Progenitor cell of endocrine pancreas (in vitro differentiated cells): ENCODE measurements at places on chromosomes 5 and 9.

GRCh38 chr5:170434966-170435605 lies 45.9 kb upstream of the KCNMB1 start:
- peak; percentile 54 for DNase-seq

DNA sequence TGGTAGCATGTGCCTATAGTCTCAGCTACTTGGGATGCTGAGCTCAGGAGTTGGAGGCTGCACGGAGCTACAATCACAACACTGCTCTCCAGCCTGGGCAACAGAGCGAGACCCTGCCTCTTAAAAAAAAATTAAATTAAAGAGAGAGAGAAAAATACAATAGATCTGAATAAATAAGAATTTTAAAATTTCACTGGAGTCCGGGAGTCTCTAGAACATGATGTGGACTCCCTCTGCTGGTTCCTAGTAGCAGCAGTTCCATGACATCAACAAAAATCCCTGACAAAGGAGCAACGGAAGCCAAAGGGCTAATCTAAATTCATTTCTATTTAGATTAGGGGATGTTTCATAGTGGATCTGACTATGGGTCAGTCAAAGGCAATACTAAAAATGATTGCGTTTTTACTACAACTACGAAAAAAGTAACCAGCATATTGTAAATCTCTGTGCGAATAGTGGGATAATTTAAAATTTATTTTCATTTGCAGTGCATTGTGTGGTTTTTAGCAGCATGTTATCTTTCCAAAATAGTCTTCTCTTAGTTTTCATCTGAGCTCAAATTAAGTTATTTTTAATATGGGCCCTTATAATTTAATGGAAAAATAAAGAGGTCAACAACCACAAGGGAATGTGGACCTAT lies 6.7 kb downstream of the INIP start:
- no peak for DNase-seq

DNA sequence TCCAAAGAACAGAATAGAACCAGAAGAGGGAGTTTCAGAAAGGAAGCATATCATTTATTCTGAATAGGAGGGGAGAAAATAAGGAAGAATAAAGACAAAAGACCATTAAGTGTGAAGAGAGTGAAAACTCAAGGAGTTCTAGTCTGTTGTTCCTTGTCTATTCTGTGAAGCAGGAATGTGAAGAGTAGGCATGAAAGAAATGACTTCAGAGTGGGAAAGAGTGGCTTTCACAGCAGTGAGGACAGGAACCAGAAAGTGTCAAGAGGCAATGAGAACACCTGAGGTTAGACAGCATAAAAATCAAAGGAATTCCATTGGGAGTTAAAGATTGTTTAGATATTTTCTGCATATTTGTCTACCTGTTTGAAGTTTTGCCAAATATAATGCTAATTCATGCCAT lies 768.8 kb upstream of the GRAMD2B start:
- no peak for DNase-seq

- no peak for DNase-seq
These were observed 338.0 kb downstream of the SEMA5A start for GRCh38 chr5:9207817-9208418.

DNA sequence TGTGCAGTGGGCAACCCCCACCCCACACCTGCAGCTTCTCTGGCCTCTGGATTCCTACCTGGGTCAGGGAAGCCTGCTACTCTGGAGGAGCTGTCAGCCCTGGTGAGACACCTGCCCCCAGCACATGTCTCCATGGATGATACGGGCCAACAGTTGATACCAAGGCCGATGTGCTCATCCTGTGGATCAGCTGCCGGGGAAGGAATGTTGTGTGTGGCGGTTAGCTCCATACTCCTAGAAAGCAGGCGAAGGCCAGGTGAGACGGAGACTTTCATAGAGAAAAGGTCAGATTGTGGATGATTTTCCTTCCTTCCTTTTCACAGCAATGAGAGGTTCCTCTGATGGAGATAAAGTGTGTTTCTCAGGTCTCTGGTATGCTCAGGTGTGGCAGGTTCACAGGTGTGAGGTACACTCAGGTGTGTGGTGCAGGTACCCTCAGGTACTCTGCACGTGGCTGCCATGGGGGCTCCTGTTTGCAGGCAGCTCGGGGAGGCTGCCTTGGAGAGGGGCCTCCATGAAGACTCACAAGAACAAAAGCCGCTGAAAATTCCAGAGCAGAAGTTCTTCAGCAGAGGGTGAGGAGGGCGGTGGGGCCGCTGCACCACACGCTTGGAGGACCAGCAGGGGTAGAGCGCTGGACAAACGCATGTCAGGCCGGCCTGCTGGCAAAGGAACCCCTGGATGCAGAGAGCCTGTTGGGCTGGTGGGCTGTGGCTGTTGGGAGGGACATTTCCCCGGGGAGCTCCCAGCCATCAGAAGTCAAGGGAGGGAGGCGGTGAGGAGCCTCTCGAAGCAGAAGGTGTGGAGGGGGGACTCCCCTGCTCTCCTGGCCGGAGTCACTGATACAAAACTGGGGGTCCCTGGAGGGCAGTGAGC lies 5.1 kb upstream of the AHRR start:
- DNase-seq: no peak
